Right renal cortex interstitium (tissue), 3 donors: ENCODE measurements at places on chromosomes 16 and 17. TPM values are rescaled to one million over a fixed set of nuclear protein-coding genes. Genes with fewer than 3 reads are reported as not detected.

DNA sequence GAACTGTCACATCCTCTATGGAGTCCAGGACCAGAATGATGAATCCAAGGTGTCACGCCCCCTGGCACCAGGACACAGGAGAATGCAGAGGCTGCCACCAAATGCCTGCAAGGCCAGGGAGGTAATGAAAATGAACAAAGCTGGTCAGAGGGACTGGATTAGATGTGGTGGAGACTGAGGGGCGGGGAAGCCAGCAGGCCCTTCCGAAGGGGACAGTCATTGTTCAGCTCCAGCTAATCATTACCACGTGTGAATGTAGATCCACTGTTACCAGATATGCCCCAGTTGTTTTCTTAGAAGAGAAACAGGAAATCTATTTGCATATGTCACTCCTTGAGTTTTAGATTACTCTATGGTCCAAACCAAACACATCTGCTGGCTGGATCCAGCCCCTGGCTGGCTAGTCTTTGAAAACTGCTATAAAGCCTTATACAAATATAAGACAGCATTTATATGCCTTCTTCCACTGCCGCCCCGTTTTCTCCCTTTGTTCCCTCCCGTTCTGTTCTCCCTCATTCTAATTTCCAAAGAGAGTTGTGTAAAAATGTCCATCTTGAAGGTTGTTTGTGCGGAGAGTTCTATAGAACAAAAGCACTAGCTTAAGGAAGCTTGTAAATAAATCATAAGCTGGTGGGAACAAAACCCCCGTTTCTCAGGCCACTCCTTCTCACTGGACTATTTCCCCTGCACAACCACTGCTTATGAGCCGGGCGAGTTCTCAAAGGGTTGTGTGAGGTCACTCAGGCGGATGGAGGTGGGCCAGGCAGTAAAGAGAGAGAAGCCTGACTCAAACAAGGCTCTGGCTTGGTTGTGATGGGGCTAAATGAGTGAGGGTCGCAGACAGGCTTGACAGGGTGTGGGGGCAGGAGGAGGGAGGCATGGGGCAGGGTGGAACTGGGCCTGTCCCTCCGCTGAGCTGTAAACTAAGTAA lies 14.2 kb downstream of the CRYM start:
- no peak for DNase-seq

DNA sequence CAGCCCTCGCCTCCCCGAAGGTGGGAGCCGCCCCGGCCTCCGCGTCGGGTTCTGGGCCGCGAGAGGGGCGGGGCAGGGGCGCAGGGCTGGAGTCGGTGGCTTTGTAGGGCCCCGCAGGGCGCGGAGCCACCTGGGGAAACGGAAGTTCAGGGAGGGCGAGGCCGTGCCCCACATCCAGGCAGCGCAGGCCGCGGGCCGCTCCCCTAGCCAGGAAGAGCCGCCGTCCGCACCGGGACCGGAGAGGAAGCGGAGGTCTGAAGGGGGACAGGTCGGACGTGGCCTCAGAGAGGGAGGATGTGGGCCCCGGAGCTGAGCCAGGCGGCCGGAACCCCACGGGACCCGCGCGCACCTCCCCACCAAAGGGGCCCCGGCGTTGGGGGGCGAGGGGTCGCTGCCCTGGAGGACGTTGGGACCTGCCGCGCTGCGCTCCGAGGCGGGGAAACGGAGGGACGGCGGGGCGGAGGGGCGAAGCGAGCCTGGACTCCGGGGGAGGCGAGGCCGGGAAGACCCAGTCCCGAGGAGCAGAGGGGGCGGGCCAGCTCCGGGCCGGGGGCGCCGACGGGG lies 482 bp upstream of the SLC16A3 start:
- no peak for DNase-seq

GRCh38 chr17:39026980-39027451 lies 59.8 kb upstream of the FBXO47 start:
- no peak for DNase-seq

DNA sequence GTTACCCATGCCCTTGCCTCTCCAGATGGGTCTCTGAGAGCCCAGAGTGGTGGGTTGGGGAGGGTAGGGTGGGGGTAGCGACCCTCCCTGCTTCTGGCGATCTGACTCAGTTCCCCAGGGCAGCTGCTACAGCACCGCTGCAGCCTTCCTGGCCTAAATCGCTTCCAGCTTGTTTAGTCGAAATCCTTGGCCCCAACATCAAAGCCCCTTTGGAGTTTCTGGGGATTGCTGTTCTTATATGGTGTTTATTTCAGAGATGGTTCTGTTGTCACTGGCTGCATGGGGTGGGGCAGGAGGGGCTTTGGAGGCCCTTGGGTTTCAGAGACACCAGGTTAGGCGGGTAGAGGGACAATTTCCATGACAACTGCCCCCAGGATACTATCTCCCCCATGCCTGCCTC lies 35.9 kb downstream of the FZD2 start:
- no peak for DNase-seq

GRCh38 chr16:7650431-7650830 lies 317.8 kb downstream of the RBFOX1 start:
- DNase-seq, result no peak

- DNase-seq, result no peak
These were observed 583.6 kb upstream of the CDH5 start for GRCh38 chr16:65782611-65783600.

- DNase-seq, result no peak
These were observed 84.2 kb upstream of the LGALS9 start for GRCh38 chr17:27546624-27547300.

DNA sequence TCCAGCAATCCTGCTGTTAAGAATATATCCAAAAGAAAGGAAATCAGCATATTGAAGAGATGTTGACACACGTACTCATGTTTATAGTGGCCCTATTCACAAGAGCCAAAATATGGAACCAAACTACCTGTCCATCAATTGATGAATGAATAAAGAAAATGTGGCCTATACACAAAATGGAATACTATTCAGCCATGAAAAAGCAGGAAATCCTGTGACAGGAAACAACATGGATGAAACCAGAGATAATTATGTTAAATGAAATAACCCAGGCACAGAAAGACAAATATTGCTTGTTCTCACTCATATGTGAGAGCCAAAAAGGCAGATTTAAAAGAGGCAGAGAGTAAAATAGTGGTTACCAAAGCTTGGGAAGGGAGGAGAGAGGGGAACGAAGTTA lies 127.1 kb downstream of the KCNJ2 start:
- DNase-seq, result no peak

DNA sequence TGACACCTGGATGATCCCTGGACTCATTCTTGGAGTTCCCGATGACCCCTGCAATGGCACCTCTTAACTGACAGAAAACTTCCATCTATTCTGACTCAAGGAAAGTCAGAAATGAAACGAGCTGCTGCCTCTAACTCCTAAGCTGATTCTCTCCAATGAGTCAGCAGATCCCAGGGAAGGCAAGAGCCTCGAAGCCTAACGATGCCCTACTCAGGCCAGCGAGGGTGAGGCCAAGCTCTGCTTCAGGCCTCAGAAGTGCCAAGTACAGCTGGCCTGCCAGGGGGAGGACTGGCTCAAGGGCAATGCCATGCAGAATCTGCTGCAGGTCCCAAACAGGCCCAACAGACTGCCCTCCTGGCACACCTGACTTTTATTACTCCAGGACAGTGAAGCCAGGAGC lies 36.3 kb downstream of the PLXDC1 start:
- no peak for DNase-seq

- DNase-seq, result no peak
These were observed 1307.6 kb upstream of the GOT2 start for GRCh38 chr16:60041671-60042070.

DNA sequence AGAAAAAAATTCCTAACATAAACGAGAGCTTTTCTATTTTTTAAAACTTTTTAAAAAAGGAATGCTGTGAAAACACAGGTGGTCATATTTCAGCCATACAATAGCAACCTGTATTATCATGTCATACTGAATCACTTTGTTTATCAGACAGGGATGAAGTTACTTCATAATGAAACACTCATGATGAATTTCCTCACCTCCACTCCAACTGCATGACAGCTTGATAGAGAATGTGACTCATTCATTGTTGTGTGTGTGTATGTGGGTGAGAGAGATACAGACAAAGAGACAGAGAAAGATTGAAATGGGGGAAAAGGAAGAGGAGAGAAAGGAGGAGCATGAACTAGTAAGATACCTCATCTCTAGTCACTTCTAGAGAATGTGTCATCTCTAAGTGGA lies 109.0 kb downstream of the SYCE1L start:
- no peak for DNase-seq

DNA sequence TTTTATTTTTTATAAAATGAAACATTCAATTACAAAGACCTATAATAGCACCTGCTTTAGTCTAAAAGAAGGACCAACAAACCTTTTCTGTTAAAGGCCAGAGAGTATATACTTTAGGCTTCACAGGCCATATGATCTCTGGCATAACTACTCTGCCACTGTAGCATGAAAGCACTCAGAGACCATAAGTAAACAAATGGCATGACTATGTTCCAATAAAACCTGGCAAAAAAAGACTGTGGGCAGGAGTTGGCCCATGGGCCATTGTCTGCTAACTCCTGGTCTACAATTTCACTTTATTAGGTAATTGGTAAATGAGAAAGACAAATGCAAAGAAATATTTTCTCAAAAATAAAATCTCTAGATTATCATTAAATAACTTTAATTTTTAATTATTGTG lies 14.9 kb downstream of the CEP112 start:
- DNase-seq, result no peak

- DNase-seq, result no peak
These were observed 397.5 kb upstream of the CDH11 start for GRCh38 chr16:65519402-65519801.

DNA sequence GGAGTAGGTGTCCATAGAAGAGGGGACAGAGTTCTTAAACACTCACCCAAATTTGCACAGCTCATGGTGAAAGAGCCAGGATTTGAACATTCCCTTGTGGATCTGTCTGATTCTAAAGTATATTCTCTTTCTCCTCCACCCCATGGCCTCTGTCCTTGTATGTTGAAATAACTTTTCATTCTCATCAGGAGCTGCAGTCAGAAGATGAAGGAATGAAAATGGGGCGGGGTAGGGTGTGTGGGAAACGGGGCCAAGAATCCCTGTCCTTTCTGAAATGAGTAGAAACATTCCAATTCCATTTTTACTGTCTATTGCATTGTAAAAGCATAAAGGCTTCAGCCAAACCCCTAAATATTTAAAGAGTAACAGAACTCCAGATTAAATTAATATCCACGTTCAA lies 42.8 kb downstream of the NOG start:
- DNase-seq, result no peak

DNA sequence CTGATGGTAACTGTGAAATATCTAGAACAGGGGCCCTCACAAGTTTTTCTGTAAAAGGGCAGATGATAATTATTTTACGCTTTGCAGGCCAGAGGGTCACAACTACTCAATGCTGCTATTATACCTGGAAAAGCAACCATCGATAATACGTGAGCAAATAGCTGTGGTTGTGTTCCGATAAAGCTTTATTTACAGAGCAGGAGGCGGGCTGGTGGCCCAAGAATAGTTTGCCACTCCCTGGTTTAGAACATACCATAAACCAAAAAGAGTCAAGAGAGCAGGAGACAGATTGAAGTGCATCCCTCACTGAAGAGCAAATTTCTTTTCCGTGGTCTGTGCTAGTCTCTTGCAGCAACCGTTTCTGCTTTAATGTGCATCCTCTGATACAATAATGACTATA lies 77.9 kb upstream of the DYNLRB2 start:
- DNase-seq, result no peak

GRCh38 chr16:46629331-46630219 lies 8.4 kb upstream of the SHCBP1 start:
- no peak for DNase-seq

DNA sequence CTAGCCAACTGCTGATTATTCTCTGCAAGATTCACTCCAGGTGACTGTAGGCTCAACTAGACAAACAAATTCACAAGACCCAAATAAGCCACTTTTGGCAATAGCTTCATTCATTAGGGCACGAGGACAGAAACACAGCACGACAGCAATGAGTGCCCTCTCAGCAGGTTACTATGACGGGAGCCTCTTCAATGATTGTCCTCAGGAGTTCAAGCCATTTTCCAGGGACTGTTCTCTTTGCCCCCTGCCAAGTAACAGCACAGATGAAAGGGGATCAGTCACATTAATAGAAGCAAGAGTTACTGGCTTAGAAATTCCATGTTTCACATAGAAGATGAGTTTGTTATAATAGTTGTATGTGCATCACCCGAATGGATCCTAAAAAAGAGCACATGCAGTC lies 712.2 kb downstream of the CDH8 start:
- DNase-seq, result no peak

DNA sequence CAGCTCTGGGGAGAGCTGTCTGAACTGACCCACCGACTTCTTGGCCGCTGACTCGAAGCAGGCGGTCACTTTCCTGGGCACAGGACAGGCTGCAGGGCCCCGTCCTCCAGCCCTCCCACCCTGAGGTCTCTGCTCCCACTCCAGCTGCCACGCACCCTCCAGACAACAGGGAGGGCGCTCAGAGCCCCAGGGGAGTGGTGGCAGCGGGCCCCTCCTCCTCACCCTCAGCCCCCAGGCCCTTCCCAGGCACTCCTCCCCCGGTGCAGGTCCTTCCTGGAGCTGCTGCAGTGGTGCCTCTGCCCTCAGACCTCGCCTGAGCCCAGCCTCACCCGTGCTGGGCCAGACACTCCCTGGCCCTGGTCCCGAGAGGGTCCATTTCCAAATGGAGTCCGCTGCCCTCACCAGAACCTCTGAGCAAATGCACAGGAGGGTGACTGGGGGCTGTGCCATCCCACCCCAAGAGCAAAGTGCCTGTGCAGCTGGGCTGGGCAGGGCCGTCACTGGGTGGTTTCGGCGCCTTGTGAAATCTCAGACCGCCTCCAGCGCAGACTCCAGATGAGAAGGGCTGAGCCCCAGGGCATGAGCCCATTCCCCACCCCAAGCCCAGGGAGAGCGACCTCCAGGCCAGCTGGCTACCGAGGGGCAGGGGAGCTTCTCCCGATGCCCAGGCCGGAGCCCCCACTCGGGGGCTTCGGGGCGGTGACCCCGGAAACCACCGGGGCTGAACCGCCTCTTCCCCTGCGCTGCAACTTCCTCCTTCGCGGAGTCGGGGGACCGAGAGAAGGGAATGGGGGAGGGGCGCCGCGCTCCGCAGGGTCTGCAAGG lies 717 bp downstream of the CYBA start:
- no peak for DNase-seq

GRCh38 chr17:30101686-30102390 lies 14.8 kb upstream of the NSRP1 start:
- no peak for DNase-seq

The G6PC1 gene
- polyA plus RNA-seq, result 7.0 TPM

The DNAI2 gene
- 0.18 TPM for polyA plus RNA-seq

The KIF2B gene
- not detected for polyA plus RNA-seq

The OTOA gene
- 0.12 TPM for polyA plus RNA-seq

The CLEC18A gene
- polyA plus RNA-seq, result 56.3 TPM

The FOXF1 gene
- 0.04 TPM for polyA plus RNA-seq

The EIF1 gene
- polyA plus RNA-seq, result 766 TPM

The KRT33A gene
- polyA plus RNA-seq, result not detected

The PMFBP1 gene
- polyA plus RNA-seq, result 4.1 TPM

The UNC45B gene
- 0.25 TPM for polyA plus RNA-seq

The CENPX gene
- polyA plus RNA-seq, result 39.1 TPM

The ACAP1 gene
- polyA plus RNA-seq, result 6.0 TPM

The SNAI3 gene
- 0.62 TPM for polyA plus RNA-seq
